ENCODE measurements at places on chromosomes 12 and 14.

DNA sequence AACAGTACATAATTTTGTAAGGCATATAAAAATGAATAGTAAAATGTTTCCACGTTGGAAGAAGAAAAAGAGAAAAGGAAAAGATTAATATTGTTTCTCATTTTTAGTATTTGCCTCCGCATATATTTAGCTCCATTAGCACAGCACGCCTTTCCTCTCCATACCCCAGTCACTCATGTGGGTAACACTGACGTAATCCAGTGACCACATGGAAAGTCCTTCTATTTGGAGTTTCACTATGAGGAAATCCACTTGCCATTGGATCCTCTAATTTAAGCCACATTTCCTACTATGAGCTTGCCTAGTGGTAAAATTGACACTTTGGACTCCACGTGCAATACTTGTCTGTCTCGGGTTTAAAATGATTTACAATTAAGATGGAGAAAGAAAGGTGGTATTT, 5.7 kb upstream of the SLCO1A2 start:
- DNase-seq: no peak

- no peak for DNase-seq
These were observed 214.7 kb downstream of the PHLDA1 start for GRCh38 chr12:75816897-75817296.

DNA sequence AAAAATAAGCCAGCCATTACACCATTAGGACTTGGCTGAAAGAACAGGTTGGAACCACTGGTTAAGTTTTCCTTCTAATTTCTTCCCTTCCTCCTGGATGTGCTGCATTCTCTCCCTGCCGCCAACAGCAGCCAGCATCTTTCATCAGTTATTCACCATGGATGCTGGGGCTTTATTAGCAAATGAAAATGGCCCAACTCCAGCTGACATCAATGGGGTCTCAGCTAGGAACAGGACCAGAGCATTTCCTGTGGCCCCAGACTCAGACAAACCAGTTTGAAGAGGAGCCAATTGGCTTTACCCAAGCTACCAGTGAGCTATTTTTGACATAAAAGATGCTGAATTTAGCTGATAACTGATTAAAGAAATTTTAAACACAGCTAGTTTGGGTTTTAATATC, 26.0 kb upstream of the TBX5 start:
- DNase-seq: no peak

- DNase-seq: no peak
These were observed 126.7 kb downstream of the EPS8 start for GRCh38 chr12:15662303-15662980.

DNA sequence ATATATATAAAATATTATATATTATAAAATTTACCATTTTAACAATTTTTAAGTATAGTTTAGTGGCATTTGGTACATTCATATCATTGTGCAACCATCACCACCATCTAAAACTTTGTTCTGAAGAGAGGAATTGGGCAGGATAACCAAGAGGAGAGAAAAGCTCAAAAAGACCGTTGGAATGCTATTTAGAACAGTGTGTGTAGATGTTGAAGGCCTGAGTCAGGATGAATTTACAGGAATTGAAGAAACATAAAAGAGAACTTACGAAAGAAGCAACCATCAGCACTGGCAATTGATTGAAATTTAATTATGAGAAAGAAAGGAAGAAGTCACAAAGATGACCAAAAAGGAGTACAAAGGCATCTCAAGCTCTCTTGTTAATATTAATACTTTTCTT, 196.9 kb upstream of the PWP1 start:
- DNase-seq: no peak

DNA sequence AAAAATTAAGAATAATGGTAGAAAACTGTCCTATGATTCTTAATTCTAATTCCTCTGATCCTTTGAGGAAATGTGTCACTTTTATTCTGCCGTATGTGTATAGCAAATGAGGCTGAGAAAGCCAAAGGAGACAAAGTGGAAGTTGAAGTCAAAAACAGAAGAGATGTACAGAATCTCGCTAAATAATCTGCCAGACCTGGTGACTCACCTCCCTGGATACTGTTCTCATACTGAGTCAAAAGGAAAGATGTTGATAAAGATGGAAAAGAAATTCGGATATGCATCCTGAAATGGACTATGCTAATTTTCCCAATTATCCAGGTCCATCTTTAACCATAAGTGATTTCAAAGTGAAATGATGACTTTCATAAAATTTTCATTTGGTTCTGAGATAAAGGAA, 92.5 kb downstream of the DUSP6 start:
- DNase-seq: no peak

DNA sequence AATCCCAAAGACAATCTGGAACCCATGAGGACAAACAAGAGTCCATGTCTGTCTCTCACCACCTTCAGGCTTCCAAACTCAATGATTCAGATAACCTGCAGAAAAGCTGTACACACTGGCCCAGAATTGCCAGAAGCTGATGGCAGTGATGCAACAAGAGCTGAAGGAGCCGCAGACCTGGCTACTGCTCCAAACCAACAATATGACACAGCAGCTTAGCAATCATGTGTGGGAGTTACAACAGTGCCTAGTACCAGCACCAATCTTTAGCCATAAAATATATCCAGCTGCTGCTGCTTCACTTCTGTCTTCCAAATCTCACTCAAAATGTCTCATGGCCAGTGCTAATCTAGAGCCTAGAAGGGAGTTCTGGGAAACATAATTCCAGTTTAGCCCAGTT, 22.0 kb downstream of the RPS6KA5 start:
- no peak for DNase-seq

DNA sequence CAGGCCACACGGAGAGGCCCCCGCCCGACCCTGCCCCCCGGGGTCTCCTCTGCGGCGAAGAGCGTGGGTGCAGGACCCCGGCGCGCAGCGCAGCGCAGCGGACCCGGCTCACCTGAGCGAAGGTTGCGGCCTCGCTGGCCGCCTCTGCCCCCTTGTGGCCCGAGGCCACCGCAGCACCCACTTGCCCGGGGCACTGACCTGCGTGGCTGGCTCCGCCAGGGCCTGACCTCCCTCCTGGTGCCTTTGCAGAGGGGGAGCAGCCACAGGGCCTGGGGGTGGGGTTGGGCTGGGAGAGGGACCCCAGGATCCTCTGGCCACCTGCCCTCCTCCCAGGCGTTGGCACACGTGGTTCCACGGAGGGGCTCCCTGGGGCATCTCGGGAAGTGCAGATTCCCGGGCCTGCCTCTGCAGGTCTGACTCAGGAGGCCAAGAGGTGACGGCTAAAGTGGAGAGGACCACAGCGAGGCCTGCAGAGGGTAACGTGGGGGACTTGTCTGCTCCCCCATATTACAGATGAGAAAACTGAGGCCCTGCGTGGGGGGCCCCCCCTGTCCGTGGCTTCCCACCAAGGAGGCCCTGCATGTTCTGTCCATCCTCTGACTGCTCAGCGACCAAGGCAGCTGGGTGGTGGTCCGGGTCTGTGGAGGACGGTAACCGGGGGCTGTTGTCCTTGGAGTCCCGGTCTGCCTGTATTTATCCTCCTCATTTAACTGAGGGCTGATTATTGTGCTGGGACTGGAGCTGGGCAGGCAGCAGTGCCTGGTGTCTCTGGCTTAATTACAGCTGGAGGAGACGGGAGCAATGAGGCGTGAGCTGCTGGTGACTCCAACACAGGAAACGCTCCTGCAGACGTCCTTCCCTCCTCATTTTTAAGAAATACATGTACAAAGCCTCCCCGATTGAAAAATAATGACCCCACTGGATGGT, 67.9 kb upstream of the BEGAIN start:
- DNase-seq: peak; percentile 26

DNA sequence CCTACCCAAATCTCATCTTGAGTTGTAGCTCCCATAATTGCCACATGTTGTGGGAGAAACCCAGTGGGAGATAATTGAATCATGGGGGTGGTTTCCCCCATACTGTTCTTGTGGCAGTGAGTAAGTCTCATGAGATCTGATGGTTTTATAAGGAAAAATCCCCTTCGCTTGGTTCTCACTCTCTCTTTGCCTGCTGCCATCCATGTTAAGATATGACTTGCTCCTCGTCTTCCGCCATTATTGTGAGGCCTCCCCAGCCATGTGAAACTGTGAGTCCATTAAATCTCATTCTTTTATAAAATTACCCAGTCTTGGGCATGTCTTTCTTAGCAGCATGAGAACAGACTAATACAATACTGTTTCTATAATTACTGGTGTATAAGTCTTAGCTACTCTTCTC, 6.5 kb upstream of the BCAT1 start:
- no peak for DNase-seq

All from CD4-positive, alpha-beta T cell treated with Interleukin-15 for 1 hour (primary cell).